ENCODE measurements at places on chromosomes 3 and 15. TPM values are rescaled to one million over a fixed set of nuclear protein-coding genes. Genes with fewer than 3 reads are reported as not detected.

DNA sequence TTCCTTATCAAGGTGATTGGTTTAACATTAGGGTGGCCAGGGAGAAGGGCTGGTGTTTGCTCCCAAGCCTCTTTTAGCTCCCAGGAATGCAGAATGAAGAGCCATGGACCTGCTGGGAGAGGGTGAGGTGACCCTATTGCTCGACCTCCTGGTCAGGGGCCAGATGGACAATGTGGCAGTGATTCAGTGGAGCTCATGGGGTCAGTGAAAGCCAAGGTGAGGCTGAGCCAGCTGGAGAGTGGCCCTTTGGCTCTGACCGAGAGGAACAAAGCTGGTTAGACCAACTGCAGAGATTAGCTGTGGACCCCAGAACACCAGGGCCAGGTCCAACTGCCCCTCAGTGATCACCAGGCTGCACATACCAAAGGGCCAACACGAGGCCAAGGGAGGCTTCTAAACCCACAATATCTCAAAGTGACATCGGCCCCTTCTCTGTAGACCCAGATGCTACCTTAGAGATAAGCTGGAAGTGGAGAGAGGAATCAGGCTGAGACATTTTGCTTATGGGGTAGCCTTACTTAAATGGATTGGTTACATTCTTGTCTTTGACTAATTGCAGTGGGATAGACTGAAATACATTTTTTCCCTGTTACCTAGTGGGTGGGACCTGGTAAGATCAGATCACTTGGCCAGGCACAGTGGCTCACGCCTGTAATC is 15.8 kb upstream of the BTBD1 start:
- no peak for DNase-seq
- H3K27me3 ChIP-seq = no peaks in the 10 kb centered on the region
- no peak overlapping the region for H3K27ac ChIP-seq
- no peaks in the 10 kb centered on the region for H3K4me1 ChIP-seq
- no peak overlapping the region for H3K4me3 ChIP-seq

DNA sequence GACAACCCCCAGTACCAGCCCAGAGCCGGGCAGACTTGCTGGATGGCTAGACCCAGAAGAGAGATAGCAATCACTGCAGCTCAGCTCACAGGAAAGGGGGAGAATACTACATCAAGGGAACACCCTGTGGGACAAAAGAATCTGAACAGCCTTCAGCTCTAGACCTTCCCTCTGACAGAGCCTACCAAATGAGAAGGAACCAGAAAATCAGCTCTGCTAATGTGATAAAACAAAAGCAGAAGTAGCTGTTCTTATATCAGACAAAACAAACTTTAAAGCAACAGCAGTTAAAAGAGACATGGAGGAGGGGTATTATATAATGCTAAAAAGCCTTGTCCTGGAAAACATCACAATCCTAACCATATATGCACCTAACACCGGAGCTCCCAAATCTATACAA is 283.3 kb downstream of the KLF13 start:
- H3K4me1 ChIP-seq = no peaks in the 10 kb centered on the region
- H3K36me3 ChIP-seq = no peaks in the 10 kb centered on the region
- no peaks in the 10 kb centered on the region for H3K27me3 ChIP-seq
- H3K4me3 ChIP-seq = no peak overlapping the region

GRCh38 chr15:63860555-63860954 is 26.8 kb upstream of the HERC1 start:
- H3K27me3 ChIP-seq = no peaks in the 10 kb centered on the region
- H3K36me3 ChIP-seq = no peaks in the 10 kb centered on the region
- no peak for DNase-seq
- H3K27ac ChIP-seq = no peak overlapping the region
- H3K4me1 ChIP-seq = peaks cover 33% of the 10 kb centered on the region
- H3K4me3 ChIP-seq = peak overlapping the region; percentile 33

- H3K4me1 ChIP-seq = peaks cover 12% of the 10 kb centered on the region
- no peak overlapping the region for H3K4me3 ChIP-seq
- no peaks in the 10 kb centered on the region for H3K27me3 ChIP-seq
- H3K27ac ChIP-seq = no peak overlapping the region
Measured at GRCh38 chr3:13475871-13476590, 4.1 kb upstream of the HDAC11 start.

GRCh38 chr3:122538956-122539490 is 24.3 kb upstream of the KPNA1 start:
- DNase-seq = no peak
- H3K36me3 ChIP-seq = peaks cover 42% of the 10 kb centered on the region
- H3K27ac ChIP-seq = no peak overlapping the region

GRCh38 chr3:19711160-19711782 is 222.7 kb downstream of the EFHB start:
- H3K4me3 ChIP-seq = no peak overlapping the region
- no peaks in the 10 kb centered on the region for H3K4me1 ChIP-seq
- no peaks in the 10 kb centered on the region for H3K36me3 ChIP-seq
- no peaks in the 10 kb centered on the region for H3K27me3 ChIP-seq
- DNase-seq = no peak
- H3K27ac ChIP-seq = no peak overlapping the region

DNA sequence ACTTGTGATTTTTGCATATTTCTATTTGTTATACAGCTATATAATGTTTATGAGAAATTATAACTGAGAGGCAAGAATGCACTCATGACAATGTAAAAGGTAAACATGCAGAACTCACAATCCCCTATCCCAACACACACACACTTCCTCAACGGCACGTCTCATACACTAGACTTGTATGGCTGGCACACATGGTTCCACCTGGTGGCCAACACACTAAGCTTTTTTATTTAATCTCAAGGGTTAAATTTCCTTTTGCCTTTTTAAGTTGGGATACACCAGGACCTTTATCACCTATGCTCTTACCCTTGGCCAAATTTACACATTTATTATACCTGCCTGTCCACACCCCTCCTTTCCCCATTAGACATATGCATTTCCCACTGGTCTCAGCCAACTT is 88.6 kb upstream of the PSMD6 start:
- H3K27me3 ChIP-seq = no peaks in the 10 kb centered on the region
- H3K36me3 ChIP-seq = no peaks in the 10 kb centered on the region
- H3K27ac ChIP-seq = no peak overlapping the region
- H3K4me3 ChIP-seq = no peak overlapping the region
- no peak for DNase-seq

GRCh38 chr3:101848326-101848725 is 988 bp upstream of the NFKBIZ start:
- no peak overlapping the region for H3K4me3 ChIP-seq
- H3K27ac ChIP-seq = no peak overlapping the region
- no peak for DNase-seq
- no peaks in the 10 kb centered on the region for H3K27me3 ChIP-seq

GRCh38 chr3:5001805-5002173 is 22.6 kb downstream of the BHLHE40 start:
- H3K27me3 ChIP-seq = no peaks in the 10 kb centered on the region
- H3K4me3 ChIP-seq = no peak overlapping the region
- peaks cover 10% of the 10 kb centered on the region for H3K4me1 ChIP-seq
- H3K36me3 ChIP-seq = no peaks in the 10 kb centered on the region

DNA sequence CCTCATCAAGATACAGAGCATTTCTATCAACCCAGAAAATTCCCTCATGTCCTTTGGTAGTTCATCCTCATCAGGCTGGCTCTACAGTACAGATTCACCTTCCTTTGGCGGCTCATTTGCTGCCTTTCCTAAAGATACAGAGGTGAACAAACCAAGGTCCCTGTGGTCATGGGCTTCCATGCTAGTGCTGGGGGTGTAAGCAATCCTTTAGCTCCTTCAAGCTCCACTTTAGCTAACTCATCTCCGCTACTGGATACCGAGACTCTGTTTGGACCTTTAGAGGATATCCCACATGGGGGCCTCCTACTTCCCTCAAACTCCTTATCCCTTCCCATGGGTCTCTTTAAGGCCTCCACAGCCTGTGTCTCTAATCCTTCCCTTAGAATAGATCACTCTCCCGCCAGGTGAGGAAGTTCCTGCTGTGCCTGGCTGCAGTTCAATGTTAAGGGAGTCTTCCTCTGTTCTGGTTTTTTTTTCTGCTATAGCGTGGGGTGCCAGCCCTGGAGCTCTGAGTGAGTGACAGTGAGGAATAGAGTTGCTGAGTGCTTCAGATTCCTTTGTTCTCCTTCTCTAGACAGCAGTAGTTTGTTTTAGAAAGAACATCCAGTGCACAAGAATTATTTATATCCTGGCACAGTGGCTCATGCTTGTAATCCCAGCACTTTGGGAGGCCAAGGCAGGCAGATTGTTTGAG is 30.7 kb downstream of the CLEC3B start:
- H3K4me3 ChIP-seq = no peak overlapping the region
- H3K27me3 ChIP-seq = no peaks in the 10 kb centered on the region
- H3K27ac ChIP-seq = no peak overlapping the region
- no peaks in the 10 kb centered on the region for H3K4me1 ChIP-seq
- no peak for DNase-seq

- no peak overlapping the region for H3K4me3 ChIP-seq
- H3K27ac ChIP-seq = no peak overlapping the region
- no peaks in the 10 kb centered on the region for H3K27me3 ChIP-seq
- H3K4me1 ChIP-seq = no peaks in the 10 kb centered on the region
- DNase-seq = no peak
- no peaks in the 10 kb centered on the region for H3K36me3 ChIP-seq
Measured at GRCh38 chr3:54167999-54168398, 45.6 kb downstream of the CACNA2D3 start.

DNA sequence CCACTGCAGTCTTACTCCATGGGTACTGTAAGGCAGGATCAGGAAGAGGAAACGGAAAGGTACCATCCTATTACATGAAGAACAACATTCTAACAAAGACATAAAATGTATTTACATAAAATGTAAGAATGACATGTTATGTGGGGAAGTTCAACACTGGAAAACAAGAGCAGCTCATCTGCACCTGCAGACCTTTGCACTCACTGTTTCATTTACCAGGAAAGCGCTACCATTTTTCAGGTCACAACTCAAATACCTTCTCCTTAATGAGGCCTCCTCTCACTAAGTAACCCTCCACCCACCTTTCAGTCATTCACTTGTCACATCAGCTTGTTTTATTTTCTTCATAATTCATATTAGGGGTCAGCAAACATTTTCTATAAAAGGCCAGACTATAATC is 2.6 kb downstream of the TMCC1 start:
- no peak for DNase-seq
- H3K27me3 ChIP-seq = no peaks in the 10 kb centered on the region
- peaks cover 4% of the 10 kb centered on the region for H3K36me3 ChIP-seq
- H3K4me3 ChIP-seq = no peak overlapping the region
- peaks cover 38% of the 10 kb centered on the region for H3K4me1 ChIP-seq
- H3K27ac ChIP-seq = no peak overlapping the region

DNA sequence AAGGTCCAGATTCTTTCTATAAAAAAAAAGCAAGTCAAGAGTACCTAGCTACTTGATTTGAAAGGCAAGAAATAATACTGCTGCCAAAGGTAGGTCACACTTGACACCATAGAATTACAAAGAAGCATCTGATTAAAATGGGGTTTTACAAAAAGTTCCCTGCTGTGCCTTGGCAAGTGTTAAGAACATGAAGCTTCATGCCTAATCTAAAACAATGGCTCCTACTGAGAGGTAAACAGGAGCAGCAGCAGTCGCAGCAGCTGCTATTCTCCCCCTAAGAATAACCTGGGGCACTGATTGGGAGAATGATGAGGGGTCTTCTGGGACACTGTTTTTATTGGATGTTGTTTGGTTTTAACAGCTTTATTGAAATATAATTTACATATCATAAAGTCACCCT is 14.1 kb downstream of the UBP1 start:
- peaks cover 17% of the 10 kb centered on the region for H3K4me1 ChIP-seq
- no peak overlapping the region for H3K27ac ChIP-seq
- H3K27me3 ChIP-seq = no peaks in the 10 kb centered on the region
- no peak overlapping the region for H3K4me3 ChIP-seq
- DNase-seq = no peak

DNA sequence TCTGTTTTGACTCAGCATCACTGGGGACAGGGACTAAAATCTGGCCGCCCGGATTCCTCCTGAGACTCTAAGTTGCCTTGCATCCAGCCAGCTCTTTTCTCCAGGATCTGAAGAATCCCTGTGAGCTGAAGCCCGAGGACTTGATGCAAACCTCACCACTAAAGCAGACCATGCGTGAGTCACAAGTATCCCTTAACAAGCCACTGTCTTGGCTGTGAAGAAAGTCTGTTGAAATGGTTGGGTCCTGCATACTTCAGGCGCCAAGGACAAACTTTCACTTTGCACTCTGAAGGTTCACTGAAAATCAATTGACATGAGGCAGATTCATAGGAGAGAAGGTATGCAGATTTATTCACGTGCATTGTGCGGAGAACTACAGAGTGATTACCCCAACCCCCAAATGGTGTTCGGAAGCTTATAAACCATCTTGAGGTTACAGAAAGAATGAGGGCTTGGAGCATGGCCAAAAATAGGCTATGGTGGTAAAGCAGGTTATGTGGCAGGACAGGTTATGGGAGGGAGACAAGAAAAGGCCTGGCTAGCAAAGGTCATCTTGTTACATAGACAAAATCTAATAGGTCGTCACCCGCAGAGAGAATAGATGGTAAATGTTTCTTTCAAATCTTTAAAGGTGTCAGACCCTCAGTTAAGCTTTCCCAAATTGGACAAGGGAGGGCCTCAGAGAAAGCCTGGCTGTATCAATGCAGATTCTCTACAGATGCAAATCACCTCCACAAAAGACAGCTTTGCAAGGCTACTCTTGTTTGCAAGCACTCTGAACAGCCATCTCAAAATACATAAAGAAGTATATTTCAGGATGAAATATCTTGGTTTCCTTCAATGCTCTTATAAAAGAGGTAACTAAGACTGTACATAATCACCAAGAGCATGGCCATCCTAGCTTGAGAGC is 126.3 kb upstream of the PLAAT1 start:
- H3K4me3 ChIP-seq = no peak overlapping the region
- no peak overlapping the region for H3K27ac ChIP-seq
- H3K27me3 ChIP-seq = no peaks in the 10 kb centered on the region
- no peaks in the 10 kb centered on the region for H3K36me3 ChIP-seq
- no peak for DNase-seq

GRCh38 chr3:194164861-194165260 is 28.9 kb downstream of the HES1 start:
- no peaks in the 10 kb centered on the region for H3K36me3 ChIP-seq
- H3K27ac ChIP-seq = no peak overlapping the region
- no peaks in the 10 kb centered on the region for H3K4me1 ChIP-seq

DNA sequence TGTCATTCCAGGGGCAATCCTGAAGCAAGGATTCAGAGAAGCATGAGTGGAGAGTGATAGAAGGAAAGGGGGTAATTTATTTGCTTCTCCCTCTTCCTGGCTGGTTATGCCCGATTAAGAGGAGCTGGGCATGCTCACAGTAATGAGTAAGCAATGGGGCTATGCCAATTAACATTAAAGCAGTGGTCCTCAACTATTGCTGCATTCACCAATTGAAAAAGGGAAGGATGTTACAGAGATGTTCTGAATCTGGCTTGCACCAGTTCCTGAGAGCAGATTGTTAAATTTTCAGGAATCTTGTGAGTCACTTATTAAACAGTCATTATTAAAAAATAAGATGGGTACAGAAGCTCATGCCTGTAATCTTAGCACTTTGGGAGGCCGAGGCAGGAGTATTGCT is 85.9 kb upstream of the ZBTB20 start:
- no peaks in the 10 kb centered on the region for H3K4me1 ChIP-seq
- no peaks in the 10 kb centered on the region for H3K27me3 ChIP-seq
- H3K27ac ChIP-seq = no peak overlapping the region
- no peak for DNase-seq

MME gene
- total RNA-seq = not detected

LIPH gene
- not detected for total RNA-seq

PPP1R14D gene
- total RNA-seq = not detected
